ENCODE measurements at places on chromosomes 16 and 17. TPM values are rescaled to one million over a fixed set of nuclear protein-coding genes. Genes with fewer than 3 reads are reported as not detected.
A peak's percentile ranks its signal among the peaks of the same experiment; 100 is the strongest.

CCR7 gene
- 1.1 TPM for total RNA-seq

CLDN7 gene
- total RNA-seq: 40.8 TPM

NPIPB6 gene
- total RNA-seq: 0.81 TPM

TAC4 gene
- not detected for total RNA-seq

OGFOD3 gene
- total RNA-seq: 26.2 TPM

SDR42E2 gene
- 0.04 TPM for total RNA-seq

SLC5A10 gene
- total RNA-seq: not detected

ABCA3 gene
- 6.6 TPM for total RNA-seq

MGAT5B gene
- total RNA-seq: 3.7 TPM

CD79B gene
- 2.6 TPM for total RNA-seq

HBZ gene
- not detected for total RNA-seq

DNA sequence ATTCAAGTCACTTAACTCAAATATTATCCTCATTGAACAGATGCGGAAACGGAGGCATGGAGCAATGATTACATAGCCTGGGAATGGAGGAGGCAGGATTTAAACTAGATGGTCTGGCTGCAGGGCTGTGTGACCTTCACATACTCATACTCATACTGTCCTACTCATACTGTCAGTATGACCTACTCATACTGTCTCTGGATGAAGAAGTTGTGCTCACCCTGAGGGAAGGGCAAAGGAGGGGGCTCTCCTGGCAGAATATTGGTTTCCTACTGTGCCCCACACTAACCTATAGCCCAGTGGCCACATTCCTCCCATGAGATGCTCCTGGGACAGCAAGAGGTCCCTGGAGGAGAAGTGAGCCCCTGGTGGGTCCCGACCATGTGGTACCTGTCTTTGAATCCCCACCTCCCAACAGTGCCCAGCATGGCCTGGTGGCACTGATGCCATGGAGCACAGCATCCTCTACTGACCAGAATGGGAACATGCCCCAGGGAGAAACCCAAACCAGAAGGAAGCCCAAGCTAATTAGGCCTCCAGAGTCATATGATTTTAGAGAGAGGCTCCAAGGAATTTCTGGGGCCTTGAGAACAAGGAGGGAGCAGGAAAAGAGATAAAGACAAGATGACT lies 197.3 kb upstream of the SDK2 start:
- peak; percentile 85 for DNase-seq

DNA sequence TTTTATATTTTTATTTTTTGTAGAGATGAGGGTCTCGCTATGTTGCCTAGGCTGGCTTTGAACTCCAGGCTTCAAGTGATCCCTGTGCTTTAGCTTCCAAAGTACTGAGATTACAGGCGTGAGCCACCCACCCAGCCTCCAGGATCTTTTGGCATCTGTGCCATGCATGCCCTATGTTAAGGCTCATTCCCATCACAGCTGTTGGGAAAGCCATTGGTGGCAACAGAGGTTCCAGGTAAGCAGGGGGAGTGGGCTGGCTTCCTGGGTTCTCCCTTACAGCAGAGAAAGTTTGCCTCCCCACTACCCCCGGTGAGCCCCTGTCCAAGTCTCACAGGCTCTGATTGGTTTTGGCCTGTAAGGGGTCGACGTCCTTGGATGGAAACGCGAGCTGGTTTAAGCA lies 8.9 kb upstream of the MRTFB start:
- no peak for DNase-seq

GRCh38 chr17:64780096-64781013 lies 118.2 kb upstream of the SMURF2 start:
- peak; percentile 97 for DNase-seq

DNA sequence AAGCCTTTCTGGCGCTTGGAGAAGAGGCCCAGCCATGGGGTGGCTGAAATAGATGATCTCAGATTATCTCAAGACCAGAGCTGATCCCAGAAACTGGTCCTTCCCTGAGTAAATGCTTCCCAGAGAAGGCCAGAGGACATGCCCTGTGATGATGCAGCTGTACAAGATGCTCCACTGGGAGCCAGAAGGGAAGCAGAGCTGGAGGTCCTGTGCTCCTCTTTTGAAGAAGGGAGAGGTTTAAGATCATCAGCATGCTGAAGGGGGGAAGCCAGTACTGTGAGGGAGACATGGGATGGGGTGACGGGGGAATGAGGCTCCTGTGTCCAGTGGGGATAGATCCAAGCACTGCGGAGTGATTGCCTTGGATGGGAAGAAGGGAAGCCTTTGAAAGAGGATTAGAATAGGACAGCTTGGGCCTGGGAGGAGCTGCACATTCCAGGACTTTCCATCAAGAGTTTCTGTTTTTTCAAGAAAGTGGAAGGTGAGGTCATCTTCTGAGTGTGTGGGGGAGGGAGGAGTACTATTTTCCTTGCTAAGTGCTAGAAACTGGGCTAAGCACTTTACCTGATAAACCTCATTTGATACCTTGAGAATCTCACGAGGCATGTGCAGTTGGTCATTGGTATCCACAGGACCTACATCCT lies 16.4 kb upstream of the ALOX15B start:
- DNase-seq: no peak

- peak; percentile 57 for DNase-seq
Observed at GRCh38 chr17:48261297-48261880, 153.8 kb downstream of the SNX11 start.

GRCh38 chr17:12395733-12396354 lies 269.8 kb upstream of the MYOCD start:
- peak; percentile 53 for DNase-seq

DNA sequence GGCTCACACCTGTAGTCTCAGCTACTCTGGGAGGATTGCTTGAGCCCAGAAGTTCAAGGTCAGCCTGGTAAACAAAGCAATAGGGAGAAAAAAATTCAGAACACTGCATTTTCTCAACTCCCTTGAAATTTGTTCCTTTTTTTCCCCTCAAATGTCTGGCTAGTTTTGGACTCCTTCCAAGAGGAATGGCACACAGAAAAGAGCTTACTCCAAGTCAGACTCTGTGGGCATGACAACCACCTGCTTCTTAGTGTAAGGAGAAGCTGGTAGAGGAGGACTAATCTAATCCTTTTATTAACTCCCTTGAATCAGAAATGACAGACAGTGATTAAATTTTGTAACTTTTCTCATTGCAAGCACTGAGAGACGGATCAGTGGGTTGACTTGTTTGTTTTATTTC lies 27.9 kb upstream of the HYDIN start:
- no peak for DNase-seq

DNA sequence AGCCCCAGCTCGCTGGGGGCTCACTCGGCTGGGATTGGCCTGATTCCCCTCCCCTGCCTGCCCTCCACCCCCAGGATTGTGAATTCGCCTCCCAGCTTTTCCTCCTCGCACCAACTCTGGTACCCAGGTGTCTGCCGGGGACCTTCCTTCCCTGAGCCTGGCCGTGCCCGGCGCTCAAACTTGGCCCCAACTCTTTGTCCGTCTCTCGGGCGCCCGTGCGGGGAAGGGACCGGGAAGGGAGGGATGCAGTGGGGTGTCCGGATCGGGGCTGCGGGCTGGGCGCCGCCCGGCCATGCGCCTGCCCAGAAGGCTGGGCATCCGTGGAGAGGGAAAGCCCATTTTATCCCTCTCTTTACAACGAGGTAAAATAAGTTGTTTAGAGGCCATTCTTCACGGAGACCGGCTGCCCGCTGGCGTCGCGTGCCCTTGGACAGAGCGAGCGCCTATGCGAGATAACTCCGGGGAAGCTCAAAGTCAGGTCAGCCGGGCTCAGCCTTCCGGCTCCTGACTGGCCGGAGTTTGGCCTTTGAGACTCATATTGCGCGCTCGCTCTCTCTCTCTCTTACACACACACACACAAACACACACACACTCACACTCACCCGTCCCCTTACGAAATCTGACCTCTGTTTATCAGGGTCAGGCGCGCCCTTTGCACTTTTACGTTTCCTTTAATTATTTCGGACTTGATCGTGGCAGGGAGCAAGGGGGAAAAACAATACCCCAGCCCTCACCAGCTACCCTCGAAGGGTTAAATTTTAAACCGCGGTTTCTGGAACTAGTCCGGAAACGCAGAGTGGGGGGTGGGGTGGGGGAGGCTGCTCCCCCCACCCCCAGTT lies 774 bp upstream of the MAF start:
- DNase-seq: peak; percentile 64

- DNase-seq: no peak
Observed at GRCh38 chr16:64910356-64910755, 211.5 kb downstream of the CDH11 start.

DNA sequence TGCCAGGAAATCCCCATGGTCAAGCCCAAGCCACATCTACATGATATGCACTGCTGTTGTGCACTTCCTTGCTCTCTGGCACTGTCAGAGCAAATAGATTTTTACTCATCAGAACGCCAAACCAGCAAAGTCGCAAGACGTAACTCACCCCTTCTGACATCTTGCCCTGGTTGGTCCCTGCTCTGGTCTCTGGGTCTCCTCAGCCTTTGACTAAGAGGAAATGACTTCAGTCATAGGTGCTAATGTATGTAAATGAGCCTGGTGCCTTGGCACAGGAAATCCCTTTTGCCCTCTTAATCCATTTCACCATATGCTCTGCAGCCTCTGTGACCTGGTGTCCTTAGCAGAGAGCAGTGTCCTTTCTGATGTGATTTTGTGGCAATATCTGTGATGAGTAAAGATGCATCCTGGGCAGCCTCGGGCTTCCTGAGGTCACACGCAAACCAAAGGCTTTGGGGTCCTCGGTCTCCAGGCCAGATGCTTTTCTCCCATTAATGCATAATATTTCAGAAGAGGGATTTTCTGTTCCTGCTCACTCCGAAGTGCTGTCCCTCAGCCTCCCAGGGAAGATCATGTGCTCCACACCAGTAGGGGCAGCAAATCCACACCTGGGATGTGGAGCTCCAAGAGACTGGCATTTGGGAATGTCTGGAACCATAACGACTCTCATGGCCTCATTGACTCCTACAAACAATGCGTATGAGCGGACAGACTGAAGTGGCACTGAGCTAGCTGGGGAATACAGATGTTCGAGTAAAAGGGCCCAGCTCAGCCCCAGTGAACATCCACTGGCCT lies 66.9 kb downstream of the GP2 start:
- no peak for DNase-seq

GRCh38 chr17:12024327-12024726 lies 3.6 kb downstream of the MAP2K4 start:
- DNase-seq: no peak

GRCh38 chr16:80704751-80705505 lies 99.5 kb downstream of the CDYL2 start:
- DNase-seq: no peak

DNA sequence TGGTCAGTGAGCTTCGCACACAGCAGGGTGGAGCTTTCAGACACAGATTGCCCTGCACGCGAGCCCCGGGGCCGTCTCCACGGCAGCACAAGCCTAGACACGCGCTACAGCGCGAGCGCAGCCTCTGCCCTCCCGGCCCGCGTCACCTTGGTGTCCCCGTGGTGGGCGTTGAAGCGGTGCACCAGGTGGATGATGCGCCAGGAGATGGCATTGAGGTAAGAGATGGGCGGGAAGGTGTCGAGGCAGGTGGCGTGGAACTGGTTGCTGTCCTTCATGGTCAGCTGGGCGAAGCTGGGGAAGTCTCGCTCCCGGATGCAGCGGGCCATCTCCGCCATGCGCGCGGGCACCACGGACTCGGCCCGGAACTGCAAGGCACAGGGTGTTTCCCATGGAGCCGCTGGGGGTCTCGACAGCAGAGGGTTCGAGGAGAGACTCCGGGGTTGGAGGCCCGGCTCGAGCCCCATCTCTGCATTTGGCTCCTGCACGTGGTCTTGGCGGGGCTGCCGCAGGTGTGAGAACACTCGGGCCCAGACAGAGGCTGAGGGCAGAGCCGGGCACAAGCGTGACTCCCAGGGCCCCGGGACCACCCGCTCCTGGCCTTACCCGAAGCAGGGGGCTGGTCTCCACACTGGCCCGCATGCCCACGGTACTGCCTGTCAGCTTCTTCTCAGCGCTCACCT lies 4.3 kb upstream of the CYBA start:
- DNase-seq: no peak

GRCh38 chr17:9924735-9925191 lies 19.7 kb upstream of the RCVRN start:
- DNase-seq: peak; percentile 80

- no peak for DNase-seq
Observed at GRCh38 chr16:77531752-77532151, 96.9 kb upstream of the ADAMTS18 start.

DNA sequence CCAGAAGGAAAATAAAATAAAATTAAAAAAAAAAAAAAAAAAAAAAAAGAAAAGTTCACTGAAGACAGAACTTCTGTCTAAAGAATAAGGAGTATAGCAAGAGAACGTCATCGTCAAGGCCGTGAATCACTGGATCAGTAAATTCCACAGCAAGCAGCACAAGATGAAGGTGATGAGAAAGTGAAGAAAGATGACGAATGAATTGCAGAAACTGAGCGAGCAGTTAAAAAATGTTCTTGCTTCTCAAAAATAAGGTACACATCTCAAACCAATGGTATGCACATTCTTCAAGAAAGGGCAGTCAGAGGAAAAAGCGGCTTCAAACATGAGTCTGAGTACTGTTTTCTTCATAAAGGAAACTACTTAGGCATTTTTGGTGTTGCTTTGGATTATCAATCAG lies 104.7 kb downstream of the SMG6 start:
- no peak for DNase-seq

DNA sequence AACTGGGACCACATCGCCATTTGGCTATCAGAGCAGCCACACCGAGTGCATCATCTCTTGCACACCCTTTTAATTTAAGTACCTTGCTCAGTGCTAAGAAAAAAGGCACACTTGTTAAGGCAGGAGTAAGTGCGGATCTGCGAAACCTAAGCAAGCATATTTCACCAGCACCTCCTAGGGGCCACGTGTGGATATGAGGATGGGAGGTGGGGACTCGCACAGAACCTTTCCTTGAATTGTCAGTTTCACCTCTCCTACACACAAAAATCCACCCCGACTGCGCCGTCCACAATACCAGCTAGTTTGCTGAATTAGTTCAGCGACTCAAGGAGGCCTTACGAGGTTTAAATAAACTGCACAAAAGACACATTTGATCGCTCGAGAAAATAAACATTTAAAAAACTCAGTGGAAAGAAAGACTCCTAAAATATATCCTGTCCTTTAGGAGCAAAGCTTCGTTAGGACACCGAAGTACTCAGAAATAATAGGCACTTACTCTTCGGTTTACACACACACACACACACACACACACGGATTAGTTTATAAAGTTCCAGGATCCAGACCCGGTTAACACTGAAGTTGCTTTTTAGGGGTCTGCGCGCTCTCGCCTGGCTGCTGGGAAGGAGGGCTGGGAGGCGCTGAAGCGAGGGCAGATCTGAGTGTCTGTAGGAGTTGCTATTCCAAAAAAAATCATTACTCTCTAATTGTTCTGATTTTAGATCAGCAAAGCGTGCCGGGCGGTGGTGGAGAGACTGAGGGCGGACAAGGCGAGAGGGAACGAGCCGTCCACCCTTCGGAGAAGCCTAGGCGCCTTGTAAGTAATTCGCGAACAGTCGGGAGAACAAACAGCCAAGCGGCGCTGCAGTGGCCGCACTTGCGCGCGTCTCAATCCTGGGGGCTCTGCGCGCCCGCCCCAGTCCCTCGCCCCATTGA lies 1.0 kb upstream of the KCNJ2 start:
- DNase-seq: peak; percentile 76

- no peak for DNase-seq
Observed at GRCh38 chr16:31186930-31187807, 7.2 kb downstream of the FUS start.

GRCh38 chr16:30722916-30723315 lies 23.9 kb downstream of the SRCAP start:
- no peak for DNase-seq

GRCh38 chr17:80539022-80539641 lies 5.5 kb upstream of the RPTOR start:
- peak; percentile 72 for DNase-seq
